ENCODE measurements at places on chromosomes 2 and 18. TPM values are rescaled to one million over a fixed set of nuclear protein-coding genes. Genes with fewer than 3 reads are reported as not detected.

Gene CRYGC
- total RNA-seq: not detected

Gene CCDC85A
- total RNA-seq: 22.1 TPM

Gene COLEC11
- 0.25 TPM for total RNA-seq

Gene TDRD15
- not detected for total RNA-seq

Gene DUSP19
- total RNA-seq: 9.8 TPM

Gene ZNF804A
- 18.4 TPM for total RNA-seq

Gene DTNA
- 43.0 TPM for total RNA-seq

Gene CFAP53
- total RNA-seq: 0.74 TPM

Gene EVX2
- total RNA-seq: not detected

Gene MALL
- total RNA-seq: 1.5 TPM

Gene C2orf80
- 26.6 TPM for total RNA-seq

Gene RAB31
- total RNA-seq: 27.3 TPM

Gene MZT2A
- 37.9 TPM for total RNA-seq

Gene UGT1A7
- total RNA-seq: not detected

Gene ABCG8
- total RNA-seq: 0.74 TPM

Gene METAP1D
- 6.6 TPM for total RNA-seq

Gene NGEF
- total RNA-seq: 33.4 TPM

Gene KCNG2
- 0.25 TPM for total RNA-seq

Gene RHOB
- total RNA-seq: 165 TPM

Gene CLEC4F
- total RNA-seq: not detected

Gene GNAL
- 80.6 TPM for total RNA-seq

Gene HNMT
- 34.2 TPM for total RNA-seq

Gene IKZF2
- total RNA-seq: 8.1 TPM

Gene RAB10
- 114 TPM for total RNA-seq

Gene CELF4
- total RNA-seq: 50.9 TPM

Gene FLACC1
- total RNA-seq: 3.0 TPM

Gene FBXO11
- 210 TPM for total RNA-seq

Gene ONECUT2
- total RNA-seq: 1.2 TPM

Gene CNGA3
- total RNA-seq: 2.5 TPM

Gene KIF3C
- 112 TPM for total RNA-seq

Gene SOS1
- total RNA-seq: 39.8 TPM

Gene CEP192
- total RNA-seq: 36.9 TPM

Gene HNRNPLL
- total RNA-seq: 66.1 TPM

Gene SEPTIN10
- total RNA-seq: 56.3 TPM

Gene SP9
- 9.8 TPM for total RNA-seq

Gene CROCC2
- not detected for total RNA-seq

Gene LCT
- not detected for total RNA-seq

Gene GLI2
- total RNA-seq: 2.7 TPM

Data from temporal lobe (tissue), 4 donors.